ENCODE measurements at places on chromosomes 4 and X.

DNA sequence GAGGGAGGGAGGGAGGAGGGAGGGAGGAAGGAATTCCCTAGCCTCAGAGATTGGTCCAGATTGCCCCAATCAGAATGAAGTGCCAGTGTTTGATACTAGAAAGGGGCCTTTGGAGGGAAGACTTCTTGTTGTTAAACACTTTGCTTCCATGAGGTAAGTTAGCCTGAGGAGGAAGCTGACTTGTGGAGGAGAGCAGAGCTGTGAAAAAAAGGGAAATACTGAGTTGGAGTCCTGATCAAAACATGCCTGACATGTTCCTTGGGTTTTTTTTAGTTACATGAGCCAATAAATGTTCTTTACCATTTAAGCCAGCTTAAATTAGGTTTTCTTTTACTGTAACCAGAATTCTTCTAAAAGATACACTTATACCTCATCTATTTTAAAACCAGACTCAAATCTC lies 57.6 kb downstream of the GSX2 start:
- DNase-seq: no peak

DNA sequence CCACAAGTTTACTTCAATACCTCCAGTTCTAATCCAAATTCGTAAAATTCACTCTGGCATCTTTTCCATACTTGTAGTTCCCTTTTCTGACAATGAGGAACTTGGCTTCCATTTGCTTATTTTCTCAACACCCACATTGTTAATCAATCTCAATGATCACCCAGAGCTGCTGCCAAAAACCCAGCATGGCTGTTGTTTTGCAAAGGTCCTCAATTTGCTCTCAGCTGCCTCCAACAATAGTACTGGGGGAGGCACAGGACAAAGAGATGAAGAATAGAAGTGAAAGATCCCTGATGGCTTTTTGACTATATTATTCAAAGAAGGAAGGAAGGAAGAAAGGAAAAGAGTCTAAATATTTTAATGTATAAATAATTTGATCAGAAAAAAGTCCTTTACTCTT lies 847.8 kb downstream of the RAPGEF2 start:
- DNase-seq: no peak

DNA sequence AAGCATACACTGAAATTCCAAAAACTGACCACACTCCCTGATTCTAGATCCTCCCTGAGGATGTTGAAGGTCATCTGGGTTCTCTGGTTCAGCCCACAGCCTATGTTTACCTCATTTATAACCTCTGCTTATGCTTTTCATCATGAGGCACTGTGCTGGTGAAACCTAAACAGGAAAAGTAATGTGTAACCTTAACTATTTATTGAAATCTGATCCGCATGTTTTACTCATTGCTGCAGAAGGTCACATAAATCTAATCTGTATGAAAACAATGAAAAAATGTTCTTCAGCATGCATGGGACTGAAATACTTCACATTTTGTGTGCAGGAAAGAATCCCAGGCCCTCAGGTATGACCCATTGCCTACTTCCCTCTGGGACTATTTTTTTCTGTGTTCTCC lies 30.3 kb downstream of the UCHL1 start:
- no peak for DNase-seq

DNA sequence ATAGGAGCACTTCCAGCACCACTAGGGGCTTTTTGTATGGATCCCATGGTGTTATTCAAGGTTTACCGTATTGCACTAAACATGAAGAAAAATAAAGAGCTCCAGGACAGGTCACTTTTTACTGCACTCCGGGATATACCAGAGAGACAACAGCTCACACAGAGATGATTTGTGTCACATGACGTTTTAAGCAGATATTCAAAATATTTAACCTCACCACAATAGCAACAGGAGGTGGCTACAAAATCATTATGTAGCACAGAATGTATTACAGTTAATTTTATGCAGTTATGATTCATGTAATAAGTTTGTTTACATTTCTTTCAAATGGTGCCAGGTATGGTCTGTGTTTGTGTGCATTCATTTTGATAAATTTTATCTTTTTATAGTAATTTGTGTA lies 100.6 kb downstream of the LUZP4 start:
- DNase-seq: no peak

GRCh38 chr4:188016754-188017153 lies 21.2 kb downstream of the ZFP42 start:
- no peak for DNase-seq

DNA sequence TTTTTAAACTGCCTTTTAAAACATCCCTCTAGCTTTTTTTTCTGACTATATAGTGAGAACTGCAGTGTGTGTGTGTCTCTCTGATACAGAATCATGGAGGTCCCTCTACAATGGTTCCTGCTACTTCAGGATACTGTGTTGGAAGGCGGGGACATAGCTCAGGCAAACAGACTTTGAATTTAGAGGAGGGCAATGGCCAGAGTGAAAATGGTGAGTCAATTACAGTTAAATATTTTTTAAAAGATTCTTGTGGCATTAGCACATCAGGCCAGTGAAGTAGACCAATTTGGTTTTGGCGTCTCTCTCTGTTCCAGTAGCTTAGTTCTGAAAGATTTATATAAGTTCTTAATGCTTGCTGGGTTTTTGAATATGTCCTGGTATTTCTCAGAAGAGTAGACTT lies 47.1 kb downstream of the ALG13 start:
- DNase-seq: no peak

- no peak for DNase-seq
These were observed 12.8 kb upstream of the LIMCH1 start for GRCh38 chr4:41525129-41525528.

GRCh38 chr4:7168106-7168505 lies 24.2 kb upstream of the SORCS2 start:
- DNase-seq: no peak

DNA sequence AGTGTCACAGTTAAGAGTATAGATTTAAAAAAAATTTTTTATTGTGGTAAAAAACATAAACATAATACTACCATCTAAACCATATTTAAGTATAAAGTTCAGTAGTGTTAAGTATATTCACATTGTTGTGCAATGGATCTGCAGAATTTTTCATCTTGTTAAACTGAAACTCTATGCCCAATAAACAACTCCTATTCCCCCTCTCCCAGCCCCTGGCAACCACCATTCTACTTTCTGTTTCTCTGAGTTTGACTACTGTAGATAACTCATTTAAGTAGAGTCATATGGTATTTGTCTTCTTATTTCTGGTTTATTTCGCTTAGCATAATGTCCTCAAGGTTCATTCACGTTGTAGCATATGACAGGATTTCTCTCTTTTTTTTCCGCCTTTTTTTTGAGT lies 112.4 kb downstream of the PTTG2 start:
- DNase-seq: no peak

Data from GM19239 (cell line).